ENCODE measurements at places on chromosomes 4 and X. TPM values are rescaled to one million over a fixed set of nuclear protein-coding genes. Genes with fewer than 3 reads are reported as not detected.

Gene TLR10
- total RNA-seq = not detected

Gene NCBP2L
- total RNA-seq = not detected

Gene CXCL1
- 80.9 TPM for total RNA-seq

Gene CT47B1
- not detected for total RNA-seq

Gene FAM184B
- total RNA-seq = under 0.01 TPM

Gene TACC3
- total RNA-seq = 3.9 TPM

Gene GAGE12F
- not detected for total RNA-seq

Gene PRR32
- total RNA-seq = not detected

Gene RIPPLY1
- total RNA-seq = not detected

Gene AKAP14
- total RNA-seq = not detected

Gene ESX1
- total RNA-seq = not detected

Gene GRPEL1
- total RNA-seq = 25.9 TPM

Gene NPY1R
- 1.1 TPM for total RNA-seq

Gene TMPRSS11D
- not detected for total RNA-seq

Gene FNIP2
- 37.5 TPM for total RNA-seq

Gene KIF4A
- 23.8 TPM for total RNA-seq
